Stimulated activated CD8-positive, alpha-beta memory T cell treated with anti-CD3 and anti-CD28 coated beads, Interleukin-4, amount 100 ng/mL, for 1 hour (primary cell): ENCODE measurements at places on chromosomes 11 and 22.

DNA sequence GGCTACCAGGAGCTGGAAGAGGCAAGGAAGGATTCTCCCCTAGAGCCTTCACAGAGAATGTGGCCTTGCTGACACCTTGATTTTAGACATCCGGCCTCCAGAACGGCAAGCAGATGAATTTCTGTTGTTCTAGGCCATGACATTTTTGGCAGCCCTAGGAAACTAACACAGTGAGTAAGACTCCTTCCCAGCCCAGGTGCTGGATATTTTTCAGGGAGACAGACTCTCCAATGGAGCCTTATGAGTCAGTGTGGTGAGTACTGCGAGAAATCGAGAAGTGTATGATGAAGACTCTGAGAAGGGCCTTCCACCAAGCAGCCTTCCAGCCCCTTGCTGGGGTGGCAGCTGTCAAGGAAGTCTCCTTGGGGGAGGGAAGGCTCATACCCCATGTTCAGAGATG is 114.4 kb downstream of the OSBP2 start:
- no peak for DNase-seq

DNA sequence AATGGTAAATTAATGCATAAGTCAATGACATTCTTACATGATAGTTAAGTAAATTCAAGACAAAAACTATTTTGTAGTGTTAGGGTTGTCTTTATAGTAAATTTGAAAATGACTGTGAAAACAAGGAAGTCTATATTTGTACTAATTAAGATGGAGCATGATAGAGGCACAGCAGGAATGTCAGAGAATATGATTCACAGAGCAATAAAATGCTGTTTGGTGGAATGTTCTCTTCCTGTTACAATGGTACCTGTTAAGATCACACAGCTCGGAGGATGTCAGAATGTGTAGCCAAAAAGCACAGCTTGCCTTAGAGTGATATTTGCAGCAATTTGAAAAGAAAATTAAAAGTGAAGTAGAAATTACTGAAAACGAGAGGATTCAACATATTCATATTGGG is 2339.7 kb upstream of the RAG2 start:
- DNase-seq, result no peak

GRCh38 chr11:96267496-96268032 is 75.4 kb downstream of the MAML2 start:
- no peak for DNase-seq

DNA sequence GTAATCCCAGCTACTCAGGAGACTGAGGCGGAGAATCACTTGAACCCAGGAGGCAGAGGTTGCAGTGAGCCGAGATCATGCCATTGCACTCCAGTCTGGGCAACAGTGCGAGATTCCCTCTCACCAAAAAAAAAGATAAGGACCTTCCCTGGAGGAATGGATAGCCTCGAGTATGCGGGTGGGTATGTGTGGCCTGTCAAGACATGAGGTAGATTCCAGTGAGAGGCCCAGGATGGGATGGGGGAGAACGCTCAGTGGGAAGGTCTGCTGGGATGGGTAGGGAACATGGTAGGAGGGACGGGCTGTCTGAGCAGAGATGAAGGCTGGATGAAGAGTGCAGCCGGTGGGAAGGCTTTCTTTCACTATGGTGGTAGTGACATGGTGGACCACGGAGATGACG is 39.0 kb upstream of the YWHAH start:
- DNase-seq, result no peak

GRCh38 chr11:57500515-57500914 is 15.0 kb downstream of the SLC43A1 start:
- DNase-seq, result no peak

DNA sequence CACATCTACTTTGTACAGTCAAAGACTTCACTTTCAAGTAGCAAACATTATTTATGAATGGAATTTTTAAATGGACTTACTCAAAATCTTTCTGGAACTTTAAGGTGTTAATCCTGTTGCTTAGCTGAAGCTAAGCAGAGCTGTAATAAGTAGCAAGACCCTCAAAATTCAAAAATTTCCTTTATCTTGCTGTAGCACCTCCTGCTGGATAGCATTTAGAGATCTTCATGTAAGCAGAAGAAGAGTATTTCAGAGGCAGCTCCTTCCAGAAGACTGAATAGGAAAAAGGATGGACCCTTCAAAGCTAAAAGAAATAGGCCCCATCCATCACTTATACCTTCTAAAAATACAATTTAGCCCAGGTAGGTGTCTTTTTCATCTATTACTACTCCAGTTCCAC is 3.4 kb downstream of the PHF21A start:
- DNase-seq, result no peak

DNA sequence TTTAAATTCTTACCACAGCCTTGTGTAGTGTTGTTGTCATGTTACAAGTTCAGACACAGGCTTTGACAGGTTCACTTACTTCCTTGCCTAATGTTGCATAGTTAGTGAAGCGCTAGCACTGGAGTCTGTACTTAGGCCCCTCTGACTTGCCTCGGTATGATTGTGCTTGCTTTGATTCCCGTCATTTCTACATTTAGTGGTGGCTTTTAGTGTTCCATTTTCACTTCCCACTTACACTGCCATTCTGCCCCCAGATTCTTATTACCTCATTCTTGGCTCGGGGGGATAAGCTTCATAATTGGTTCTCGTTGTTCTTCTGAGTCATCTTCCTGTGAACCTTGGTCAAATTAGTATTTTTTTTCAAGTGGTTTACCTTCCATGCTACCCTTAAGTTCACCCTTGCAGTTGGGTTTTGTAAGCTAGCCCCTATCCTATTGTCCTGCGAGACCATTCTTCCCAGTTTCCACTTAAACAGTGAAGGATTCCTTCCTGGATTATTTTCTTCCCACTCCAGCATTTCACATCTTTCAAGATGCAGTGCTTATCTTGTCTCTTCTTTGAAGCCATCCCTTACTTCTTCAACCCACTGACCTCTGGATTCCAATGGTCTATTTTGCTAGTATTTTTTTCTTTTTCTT is 68.7 kb downstream of the DDX10 start:
- DNase-seq, result no peak

DNA sequence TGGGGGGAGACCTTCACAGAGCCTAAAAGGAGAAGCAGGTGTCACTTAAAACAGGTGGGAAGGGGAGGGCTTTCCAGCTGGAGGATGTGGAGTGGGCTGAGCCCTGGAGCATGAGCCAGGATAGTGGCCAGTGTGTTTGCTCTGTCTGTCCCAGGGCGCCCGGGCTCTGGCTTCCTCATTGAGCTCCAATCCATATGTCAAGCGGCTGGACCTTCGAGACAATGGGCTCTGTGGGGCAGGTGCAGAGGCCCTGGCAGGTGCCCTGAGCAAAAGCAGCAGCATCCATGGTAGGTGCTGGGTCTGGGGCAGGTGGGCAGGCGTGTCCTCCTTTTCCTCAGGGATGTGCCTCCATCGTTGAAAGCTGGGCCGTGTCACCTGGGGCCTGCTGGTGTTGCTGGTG is 2.0 kb downstream of the LRRC74B start:
- DNase-seq, result no peak

GRCh38 chr11:2553886-2554285 is 109.1 kb downstream of the KCNQ1 start:
- DNase-seq, result no peak

DNA sequence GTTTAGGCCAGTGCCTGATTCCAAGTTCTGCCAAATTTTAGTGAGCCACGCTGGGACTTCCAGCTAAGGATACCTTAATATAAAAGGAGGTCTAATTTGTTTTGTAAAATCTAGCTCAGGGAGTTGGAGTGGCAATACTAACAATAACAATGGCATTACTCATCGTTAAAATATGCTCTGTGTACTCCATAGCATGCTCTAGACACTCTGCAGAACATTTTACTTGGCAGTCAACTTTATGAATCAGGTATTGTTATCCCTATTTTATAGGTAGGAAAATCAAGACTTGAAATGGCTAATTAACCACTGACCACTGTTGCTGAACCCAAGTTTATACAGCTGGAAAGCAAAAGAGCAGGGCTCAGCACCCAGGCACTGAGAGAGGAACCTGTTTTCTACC is 485.0 kb upstream of the KIRREL3 start:
- DNase-seq, result no peak

GRCh38 chr22:42683578-42684283 is 34.5 kb upstream of the CYB5R3 start:
- no peak for DNase-seq

GRCh38 chr11:36791957-36792356 is 193.9 kb upstream of the RAG2 start:
- no peak for DNase-seq

- no peak for DNase-seq
Measured at GRCh38 chr11:32210556-32210955, 119.7 kb downstream of the RCN1 start.

- no peak for DNase-seq
Measured at GRCh38 chr11:116798368-116798767, 6.7 kb upstream of the APOA5 start.

DNA sequence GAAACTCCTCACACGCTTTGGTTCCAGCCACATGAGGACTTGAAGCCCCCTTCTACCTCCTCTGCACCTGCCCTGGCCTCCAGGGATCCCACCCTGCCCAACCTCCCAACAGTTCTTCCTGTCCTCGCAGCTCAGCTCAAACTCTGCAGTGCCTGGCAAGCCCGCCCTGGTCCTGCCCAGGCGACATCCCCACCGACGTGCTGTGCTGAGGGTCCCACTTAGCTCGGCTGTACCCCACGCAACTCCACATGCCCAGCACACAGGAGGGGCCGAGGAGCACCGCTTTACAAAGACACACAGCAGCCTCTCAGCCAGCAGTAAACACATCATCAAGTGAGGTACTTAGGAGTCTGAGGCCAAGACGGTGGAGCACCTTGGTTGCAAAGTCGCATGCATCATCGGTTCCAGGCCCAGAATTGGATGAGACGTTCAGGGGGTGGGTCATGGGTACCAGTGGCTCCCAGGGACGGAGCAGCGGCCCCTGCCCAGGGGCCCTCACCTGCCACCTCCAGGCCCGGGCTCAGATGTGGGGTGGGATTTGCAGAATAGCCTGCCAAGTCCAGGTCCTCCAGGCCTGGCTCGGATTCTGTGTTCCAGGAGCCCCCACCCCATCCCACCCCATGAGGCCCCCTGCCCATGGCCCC is 72.6 kb downstream of the CELSR1 start:
- no peak for DNase-seq

DNA sequence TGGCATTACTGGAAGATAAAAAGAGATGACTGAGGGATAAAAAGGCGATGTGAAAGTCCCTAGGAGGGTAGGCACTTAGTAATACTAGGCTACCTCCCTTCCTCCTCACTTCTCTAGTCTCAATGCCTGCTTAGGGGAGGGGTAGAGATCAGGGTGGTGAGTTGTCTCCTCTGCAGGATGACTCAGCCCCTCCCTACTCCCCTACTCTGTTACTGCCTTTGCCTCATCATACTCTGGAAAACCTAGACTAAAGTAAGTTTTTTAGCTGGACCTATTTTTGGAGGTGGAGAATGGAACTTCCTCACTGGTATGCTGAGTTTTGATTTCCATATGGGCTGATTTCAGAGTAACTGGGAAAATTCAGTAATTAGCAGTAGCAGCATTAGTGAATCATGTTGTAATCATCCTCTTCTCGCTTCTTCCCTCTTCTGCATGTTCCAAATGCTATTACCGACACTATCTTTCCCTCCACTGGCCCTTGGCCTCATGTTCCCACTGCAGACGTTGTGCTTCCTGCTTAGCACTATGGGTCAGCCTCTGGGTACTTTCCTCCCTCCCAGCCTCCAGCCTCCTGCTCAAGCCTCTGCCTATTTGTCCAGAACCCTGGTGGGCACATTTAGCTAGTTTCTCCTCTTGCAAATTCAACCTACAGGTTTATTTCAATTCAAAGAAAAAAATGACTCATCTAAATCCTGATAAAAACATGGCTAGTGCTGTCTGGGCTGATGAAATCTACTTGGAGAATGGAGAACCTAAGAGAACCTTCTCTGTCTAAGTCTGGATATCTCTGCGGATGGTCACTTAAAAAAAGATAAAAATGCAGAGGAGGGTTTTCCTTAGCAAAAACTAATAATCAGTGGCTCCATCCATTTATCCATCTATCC is 281.7 kb downstream of the ST3GAL4 start:
- no peak for DNase-seq

DNA sequence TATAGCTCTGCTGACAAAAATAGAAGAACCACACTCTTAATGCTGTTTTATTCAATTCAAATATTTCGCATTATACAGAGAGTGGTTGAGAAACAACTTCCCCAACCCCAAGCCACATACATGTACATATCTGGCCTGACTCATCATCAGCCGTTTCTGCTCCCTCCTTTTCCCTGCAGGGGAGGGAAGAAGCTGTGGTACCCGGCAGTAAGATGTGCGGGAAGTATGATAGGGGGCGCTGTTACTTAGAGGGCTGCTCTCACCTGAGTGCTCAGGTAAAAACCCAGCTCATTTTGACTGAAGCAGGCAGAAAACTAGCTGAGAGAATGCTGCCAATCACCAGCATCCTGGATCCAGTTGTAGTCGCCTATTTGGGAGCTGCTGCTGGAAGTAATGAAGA is 85.5 kb downstream of the NELL1 start:
- no peak for DNase-seq

DNA sequence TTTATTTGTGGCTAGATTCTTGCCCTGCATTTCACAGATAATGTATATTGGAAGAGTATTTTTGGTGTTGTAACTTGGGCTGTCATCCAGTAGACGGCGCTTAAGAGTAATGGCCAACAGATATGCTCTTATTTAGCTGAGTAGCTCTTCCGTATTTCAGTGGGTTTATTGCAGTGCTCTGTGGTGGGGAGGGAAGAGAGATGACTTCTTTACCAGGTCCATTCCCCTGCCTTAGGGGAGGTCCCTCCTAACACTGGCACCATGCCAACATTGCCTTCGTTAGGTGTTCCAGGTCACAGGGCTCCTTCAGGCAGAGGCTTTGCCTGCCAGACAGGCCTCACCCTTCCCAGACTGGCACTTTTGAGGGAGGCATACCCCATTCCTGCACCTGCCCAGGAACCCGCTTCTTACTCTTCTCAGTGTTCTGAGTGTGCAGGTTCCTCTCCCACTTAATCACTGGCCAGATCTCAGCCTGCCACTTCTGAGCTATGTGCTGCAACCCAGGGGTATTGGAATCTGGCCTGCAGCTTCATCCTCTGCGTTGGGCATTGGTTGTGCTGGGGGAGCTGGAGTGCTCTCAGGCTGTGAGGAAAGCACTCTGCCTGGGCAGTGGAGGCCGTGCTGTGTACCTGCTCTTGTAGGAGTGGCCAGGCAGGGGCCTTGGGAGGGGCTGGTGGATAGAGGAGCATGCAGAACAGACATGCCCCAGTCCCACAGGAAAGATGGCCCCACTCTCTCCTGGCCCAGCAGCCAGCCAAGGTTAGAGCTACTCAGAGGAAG is 29.4 kb upstream of the SLN start:
- DNase-seq, result no peak

DNA sequence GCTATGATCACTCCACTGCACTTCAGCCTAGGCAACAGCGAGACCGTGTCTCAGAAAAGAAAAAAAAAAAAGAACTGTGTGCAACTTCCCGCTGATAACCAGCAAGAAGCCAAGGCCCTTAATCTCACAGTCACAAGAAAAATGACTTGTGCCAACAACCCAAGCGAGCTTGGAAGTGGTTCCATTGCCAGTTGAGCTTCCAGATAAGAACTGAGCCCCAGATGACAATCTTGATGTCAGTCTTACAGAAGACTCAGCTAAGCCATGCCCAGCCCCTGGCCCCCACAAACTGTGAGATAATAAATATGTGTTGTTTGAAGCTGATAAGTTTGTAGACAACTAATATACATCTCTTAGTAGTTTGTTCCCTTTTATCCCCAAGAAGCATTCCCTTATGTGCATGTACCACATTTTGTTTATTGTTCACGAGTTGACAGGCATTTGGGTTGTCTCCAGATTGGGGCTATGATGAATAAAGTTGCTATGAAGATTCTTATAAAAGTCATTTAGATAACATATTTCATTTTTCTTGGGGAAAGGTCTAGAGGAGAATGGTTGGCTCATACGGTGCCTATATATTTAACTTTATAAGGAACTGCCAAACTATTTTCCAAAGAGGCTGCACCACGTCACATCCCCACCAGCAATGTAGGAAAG is 85.9 kb downstream of the TIMP3 start:
- DNase-seq, result no peak
